Peyer's patch (tissue), 4 donors: ENCODE measurements at places on chromosomes 3 and 15. TPM values are rescaled to one million over a fixed set of nuclear protein-coding genes. Genes with fewer than 3 reads are reported as not detected.
A peak's percentile ranks its signal among the peaks of the same experiment; 100 is the strongest.

- no peak for DNase-seq
Measured at GRCh38 chr3:113574213-113574612, 41.9 kb downstream of the SIDT1 start.

DNA sequence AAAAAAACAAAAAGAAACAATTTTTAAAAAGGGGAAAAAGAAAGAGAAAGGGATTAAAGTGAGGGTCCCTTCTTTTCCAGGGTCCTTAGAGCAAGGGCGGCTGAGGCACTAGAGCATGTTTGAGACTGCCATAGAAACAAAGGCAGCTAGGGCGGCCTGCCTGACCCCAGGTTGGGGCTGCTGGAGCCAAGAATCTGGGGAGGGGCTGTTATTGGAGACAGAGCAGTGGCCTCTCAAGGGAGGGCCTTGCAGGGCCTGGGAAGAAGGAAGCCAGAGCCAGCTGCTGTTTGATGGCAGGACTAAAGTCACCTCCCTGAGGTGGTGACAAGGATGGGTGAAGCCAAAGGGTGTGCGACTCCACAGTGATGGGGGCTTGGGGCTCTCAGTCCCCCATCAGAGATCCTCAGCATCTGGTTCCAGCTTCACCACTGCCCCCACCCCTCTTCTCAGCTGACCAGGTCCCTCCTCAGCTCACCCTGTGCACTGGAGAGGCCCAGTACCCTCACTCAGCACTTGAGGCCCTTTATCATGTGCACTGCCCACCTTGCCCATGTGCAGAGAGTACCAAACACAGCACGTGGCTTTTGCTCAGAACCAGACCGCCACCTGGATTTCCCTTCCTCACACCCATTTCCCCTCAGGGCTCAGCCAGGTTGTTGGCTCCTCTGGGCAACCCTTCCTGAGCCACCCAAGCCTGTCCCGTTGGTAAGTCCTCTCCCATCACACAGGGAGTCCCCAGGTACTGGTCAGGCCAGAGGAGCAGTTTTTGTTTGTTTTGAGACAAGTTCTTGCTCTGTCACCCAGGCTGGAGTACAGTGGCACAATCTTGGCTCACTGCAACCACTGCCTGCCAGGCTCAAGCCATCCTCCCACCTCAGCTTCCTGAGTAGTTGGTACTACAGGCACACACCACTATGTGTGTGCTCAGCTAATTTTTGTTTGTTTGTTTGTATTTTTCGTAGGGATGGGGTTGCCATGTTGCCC lies 1.7 kb downstream of the TMEM89 start:
- DNase-seq = no peak

DNA sequence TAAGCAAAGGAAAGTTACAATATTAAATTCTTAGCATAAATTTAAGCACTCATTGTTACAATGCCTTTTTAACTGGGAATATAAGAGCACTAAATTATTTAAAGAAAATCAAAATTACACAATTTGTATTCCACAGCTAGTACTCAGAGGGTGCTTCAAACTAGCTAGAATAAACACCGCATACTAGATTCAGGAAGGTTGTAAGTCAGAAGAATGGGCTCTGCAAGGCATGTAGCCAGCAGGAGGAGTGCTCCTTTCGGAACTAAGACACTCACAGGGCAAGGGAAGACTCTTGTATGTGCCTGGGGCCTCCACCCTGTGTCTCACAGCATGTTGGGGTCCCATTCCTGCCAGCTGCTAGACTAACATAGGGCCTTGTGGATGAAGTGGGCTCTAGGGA lies 327.7 kb upstream of the ALCAM start:
- no peak for DNase-seq

The COLQ gene
- total RNA-seq = 2.5 TPM

The ANKRD34C gene
- total RNA-seq = not detected

- no peak for DNase-seq
Measured at GRCh38 chr3:72311425-72311824, 526.5 kb upstream of the PROK2 start.

DNA sequence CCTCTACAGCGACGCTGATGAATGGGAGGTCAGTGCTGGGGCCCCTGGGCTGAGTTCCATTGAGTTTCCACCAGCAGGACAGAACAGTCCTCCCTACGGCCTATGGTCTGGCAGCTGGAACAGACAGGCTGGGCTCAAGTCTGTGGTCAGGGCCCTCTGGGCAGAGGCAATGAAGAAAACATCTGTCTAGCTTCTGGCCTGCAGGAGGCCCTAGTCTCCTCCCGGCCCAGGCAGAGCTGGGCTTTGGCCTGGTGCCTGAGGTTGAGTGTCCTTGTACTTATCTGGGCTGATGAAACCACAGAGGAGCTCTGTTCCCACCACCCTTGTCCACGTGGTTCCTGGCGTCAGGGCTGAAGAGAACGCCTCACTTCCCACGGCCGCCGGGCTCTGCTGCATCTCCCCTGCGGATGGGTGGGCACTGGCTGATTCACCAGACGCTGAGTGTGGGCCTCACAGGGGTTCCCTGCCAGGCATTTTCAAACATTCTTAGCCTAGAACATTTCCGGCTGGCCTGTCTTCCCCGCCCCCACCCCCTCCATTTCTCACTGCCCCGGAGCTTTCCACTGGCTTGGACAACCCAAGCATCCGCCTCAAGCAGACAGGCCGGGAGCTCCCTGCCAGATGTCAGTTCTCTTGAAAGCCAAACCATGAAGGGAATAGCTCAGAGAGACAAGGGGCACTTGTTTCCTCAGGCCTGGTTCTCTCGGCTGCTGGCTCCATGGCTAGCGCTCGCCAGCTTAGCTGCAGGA lies 20.3 kb downstream of the PPCDC start:
- DNase-seq = peak; percentile 94

- no peak for DNase-seq
Measured at GRCh38 chr3:70853161-70853944, 540.9 kb upstream of the MDFIC2 start.

DNA sequence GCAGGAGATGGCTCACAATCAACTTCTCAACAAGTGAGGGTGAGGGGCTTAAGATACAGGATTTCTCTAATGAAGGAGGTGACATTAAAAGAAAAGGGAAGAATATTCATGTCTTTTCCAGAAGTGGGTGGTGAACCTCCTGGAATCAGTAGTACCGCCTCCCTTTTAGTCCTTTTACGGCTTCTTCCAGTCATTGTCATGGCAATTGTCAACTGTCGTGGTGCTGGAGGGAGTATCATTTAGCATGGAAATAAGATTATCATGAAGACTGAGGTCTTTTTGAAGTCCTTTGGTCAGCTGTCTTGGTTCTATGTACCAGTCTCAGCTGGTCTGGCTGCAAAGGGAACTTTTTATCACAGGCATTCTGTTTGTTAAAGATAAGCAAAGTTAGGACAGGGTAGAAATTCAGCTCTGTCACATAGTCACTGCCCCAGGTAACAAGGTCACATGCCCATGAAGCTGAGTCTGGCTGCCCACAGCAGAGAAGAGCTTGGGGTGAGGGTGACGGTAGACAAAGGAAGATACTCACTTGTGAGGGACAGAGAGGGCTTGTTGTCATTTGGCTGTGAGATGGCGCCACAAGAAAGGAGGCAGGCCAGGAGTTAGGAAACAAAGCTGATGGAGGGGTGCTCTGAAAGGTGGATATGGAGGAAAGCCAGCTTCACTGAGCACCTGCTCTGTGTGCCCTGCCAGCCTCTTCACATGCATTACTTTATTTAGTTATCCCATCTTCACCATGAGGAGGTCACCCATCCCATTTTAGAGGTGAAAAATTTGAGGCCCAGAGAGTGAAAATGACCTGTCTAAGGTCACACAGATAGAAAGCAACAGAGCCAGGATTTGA lies 228.2 kb upstream of the TRIM42 start:
- no peak for DNase-seq

The H1-8 gene
- not detected for total RNA-seq

DNA sequence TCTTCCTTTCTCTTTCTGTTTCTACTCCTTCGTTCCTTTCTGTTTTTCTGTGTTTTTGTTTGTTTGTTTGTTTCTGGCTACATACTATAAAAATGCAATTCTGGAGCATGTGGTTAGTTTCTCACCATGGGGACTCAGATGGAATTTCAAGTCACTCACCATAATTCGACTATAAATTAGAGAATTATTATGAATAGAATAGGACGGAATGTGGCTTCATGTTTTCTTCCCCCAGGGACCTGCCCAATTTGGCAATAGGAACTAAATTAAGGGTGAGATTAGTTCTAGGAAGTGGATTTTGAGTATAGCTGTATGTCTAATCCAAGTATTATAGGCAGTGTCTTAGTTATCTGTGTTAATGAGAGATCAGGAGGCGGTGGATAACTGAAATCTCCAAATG lies 96.9 kb downstream of the THSD4 start:
- no peak for DNase-seq

- DNase-seq = no peak
Measured at GRCh38 chr3:128123156-128123537, 465 bp downstream of the RUVBL1 start.

- DNase-seq = no peak
Measured at GRCh38 chr3:30855400-30856292, 38.8 kb downstream of the GADL1 start.

The FAM81A gene
- total RNA-seq = not detected

GRCh38 chr3:48709051-48709461 lies 8.0 kb downstream of the IP6K2 start:
- no peak for DNase-seq

GRCh38 chr3:99483841-99484240 lies 154.6 kb upstream of the COL8A1 start:
- no peak for DNase-seq

The ZDHHC3 gene
- total RNA-seq = 165 TPM

The CA12 gene
- total RNA-seq = 41.0 TPM

GRCh38 chr15:62966294-62967078 lies 76.1 kb upstream of the TPM1 start:
- no peak for DNase-seq

DNA sequence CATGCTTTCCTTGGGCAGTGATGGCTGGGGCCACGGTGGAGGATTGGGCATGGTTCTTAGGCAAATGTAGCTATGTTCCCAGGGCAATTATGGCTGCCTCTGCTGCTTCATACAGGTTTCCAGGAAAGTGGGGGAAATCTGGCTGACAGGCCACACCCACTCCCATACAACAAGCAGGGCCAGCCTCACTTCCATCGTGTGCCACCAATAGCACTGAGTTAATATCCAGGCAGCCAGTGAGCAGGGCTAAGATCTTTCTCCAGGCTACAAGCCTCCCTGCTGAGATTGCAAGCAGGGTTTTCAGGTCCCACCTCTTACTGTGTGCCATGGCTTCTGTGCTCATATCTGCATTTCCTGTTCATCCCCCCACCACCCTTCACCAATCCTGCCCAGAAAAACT lies 1291.9 kb downstream of the SI start:
- no peak for DNase-seq

- no peak for DNase-seq
Measured at GRCh38 chr3:154614601-154615000, 184.6 kb upstream of the GPR149 start.

The PLCH1 gene
- 13.0 TPM for total RNA-seq

GRCh38 chr3:71987828-71988227 lies 202.9 kb upstream of the PROK2 start:
- no peak for DNase-seq
